ENCODE measurements at places on chromosomes 5 and 9. TPM values are rescaled to one million over a fixed set of nuclear protein-coding genes. Genes with fewer than 3 reads are reported as not detected.
A peak's percentile ranks its signal among the peaks of the same experiment; 100 is the strongest.

ADCY2 gene
- 8.4 TPM for total RNA-seq

HEMGN gene
- not detected for total RNA-seq

- no peak overlapping the region for H3K4me3 ChIP-seq
- H3K27ac ChIP-seq: no peak overlapping the region
- no peaks in the 10 kb centered on the region for H3K4me1 ChIP-seq
- H3K27me3 ChIP-seq: no peaks in the 10 kb centered on the region
- no peaks in the 10 kb centered on the region for H3K36me3 ChIP-seq
- no peak for DNase-seq
Measured at GRCh38 chr5:139243425-139243970, 45.3 kb upstream of the SIL1 start.

PRDM9 gene
- 0.56 TPM for total RNA-seq

DNA sequence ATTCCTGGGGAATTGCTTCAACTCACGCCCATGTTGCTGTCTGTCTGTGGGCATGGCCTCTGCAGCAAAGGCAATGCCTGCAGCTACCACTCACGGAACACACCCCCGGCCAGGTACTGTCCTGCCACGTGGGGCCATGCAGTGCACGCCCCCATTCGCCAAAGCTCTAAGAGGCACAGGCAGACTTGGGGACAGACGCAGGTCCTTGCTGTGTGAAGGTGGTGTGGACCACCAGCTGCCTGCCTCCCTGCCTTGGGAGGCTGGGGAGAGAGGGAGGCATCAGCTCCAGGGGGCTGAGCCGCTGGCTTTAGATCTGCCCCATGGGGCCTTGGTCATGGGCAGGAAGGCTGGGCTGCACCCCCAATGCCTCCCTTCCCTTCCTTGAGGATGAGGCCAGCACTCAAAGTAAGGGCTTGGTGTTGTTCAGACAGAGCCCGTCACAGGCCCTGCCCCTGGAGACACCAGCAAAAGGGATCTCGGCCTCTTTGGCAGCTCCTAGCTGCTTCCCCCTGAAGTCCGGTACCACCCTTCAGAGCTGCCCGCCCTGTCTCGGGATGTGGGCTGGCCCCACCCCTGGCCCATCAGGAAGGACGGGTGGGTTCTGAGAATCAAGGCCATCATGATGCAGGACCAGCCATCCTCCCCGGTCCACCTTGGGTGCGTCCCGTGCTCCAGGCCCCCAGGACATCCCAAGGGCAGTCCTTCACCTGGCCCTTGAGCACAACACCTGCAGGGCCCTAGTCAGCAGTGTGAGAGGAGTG is 2.3 kb downstream of the GRIN1 start:
- H3K27ac ChIP-seq: no peak overlapping the region
- no peaks in the 10 kb centered on the region for H3K4me1 ChIP-seq
- no peaks in the 10 kb centered on the region for H3K36me3 ChIP-seq
- H3K27me3 ChIP-seq: peaks cover 69% of the 10 kb centered on the region

TLR4 gene
- 1.7 TPM for total RNA-seq

DNA sequence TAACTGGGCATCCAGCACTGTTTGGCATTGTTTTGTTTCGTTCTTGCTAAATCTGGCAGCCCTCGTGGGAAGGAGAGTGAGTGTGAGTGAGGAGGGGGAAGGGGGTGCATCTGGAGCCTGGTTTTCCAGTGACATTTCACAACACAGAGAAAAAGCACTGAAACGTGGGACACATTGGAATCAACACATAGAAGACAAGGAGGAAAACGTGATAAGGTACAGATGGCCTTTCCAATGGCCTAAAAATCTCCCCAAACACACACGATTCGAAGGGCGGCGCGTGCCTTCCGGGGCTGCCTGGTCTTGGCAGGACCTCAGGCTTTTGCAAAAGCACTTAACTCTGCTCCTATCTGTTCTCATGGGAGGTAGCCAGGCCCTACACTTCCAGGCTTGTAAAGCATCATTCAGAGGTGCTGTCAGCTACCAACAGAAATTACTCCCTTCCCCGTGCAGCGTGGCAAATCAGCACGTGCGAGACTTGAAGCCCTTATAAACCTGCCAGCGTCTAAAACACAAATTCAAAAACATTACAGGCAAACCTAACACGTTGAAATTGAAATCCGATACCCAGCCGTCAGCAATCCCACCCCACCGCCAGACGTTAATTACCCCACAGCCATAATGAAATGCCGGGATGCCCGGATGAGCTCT is 129.4 kb downstream of the OLFM1 start:
- H3K27me3 ChIP-seq: peaks cover 24% of the 10 kb centered on the region
- no peak overlapping the region for H3K27ac ChIP-seq
- H3K4me1 ChIP-seq: peaks cover 11% of the 10 kb centered on the region
- H3K4me3 ChIP-seq: no peak overlapping the region

- no peaks in the 10 kb centered on the region for H3K27me3 ChIP-seq
- H3K27ac ChIP-seq: no peak overlapping the region
- no peak for DNase-seq
- H3K4me3 ChIP-seq: no peak overlapping the region
- no peaks in the 10 kb centered on the region for H3K36me3 ChIP-seq
Measured at GRCh38 chr9:99713838-99714306, 107.8 kb upstream of the NR4A3 start.

- H3K4me3 ChIP-seq: no peak overlapping the region
- DNase-seq: no peak
- H3K27me3 ChIP-seq: no peaks in the 10 kb centered on the region
- no peak overlapping the region for H3K27ac ChIP-seq
Measured at GRCh38 chr9:134167530-134167931, 3.2 kb upstream of the RNU6ATAC start.

SPATA31D4 gene
- not detected for total RNA-seq

GRCh38 chr5:10832987-10833386 is 72.0 kb upstream of the DAP start:
- H3K4me3 ChIP-seq: no peak overlapping the region
- H3K36me3 ChIP-seq: no peaks in the 10 kb centered on the region
- peak; percentile 39 for DNase-seq
- no peaks in the 10 kb centered on the region for H3K27me3 ChIP-seq
- peaks cover 3% of the 10 kb centered on the region for H3K4me1 ChIP-seq

DNA sequence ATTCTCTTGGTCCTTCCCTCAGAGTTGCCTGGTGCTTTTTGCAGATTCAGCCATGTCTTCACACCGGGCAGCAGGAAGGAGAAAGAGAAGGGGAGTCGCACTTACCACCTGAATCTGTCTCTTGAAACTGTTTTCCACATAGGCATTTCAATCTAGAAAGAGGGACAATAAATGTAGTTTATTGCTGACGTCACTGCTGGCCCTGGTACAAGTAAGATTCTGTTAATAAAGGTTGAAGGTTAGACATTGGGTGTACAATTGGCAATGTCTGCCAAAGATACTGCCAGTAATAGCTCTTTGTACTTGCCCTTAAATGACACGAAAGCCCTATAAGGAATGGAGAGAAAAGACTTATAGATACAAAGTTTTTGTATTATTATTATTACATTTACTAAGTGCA is 72.8 kb downstream of the MEGF10 start:
- DNase-seq: no peak
- H3K27me3 ChIP-seq: no peaks in the 10 kb centered on the region
- no peak overlapping the region for H3K27ac ChIP-seq
- no peaks in the 10 kb centered on the region for H3K36me3 ChIP-seq
- no peaks in the 10 kb centered on the region for H3K4me1 ChIP-seq

SLC6A7 gene
- 0.88 TPM for total RNA-seq

SLC46A2 gene
- not detected for total RNA-seq

DNA sequence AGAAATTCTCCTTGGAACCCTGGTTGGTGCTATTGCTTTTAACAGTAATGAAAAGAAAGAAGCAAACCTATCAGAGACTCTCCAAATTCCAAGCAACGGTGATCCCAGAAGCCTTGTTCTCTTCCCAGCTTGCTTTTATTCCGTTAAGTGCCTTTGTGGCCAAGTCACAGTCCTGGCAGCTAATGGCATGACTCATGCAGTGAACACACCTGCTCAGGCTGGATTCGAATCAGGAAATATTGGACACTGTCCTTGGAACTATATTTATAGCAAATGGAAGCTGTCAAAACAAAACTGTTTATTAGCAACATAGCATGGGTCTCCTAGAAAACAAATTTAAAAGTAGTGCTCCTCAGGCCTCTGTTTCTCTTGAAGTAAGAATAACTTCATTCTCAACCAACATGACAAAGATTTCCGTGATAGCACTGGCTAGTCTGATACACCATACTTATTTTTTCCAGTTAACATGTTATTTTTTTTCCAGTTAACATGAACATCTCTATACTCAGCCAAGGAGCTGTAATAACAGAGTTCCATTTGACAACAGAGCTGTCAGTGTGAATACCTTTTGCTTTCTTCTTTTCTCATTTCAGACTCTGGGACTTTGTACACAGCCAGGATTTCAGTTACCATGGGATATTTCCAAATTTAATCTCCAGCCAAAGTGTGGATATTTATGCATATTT is 502.4 kb downstream of the GADD45G start:
- no peaks in the 10 kb centered on the region for H3K27me3 ChIP-seq
- no peak overlapping the region for H3K27ac ChIP-seq
- no peak overlapping the region for H3K4me3 ChIP-seq
- peak; percentile 37 for DNase-seq
- H3K4me1 ChIP-seq: no peaks in the 10 kb centered on the region

- peaks cover 46% of the 10 kb centered on the region for H3K27me3 ChIP-seq
- H3K4me1 ChIP-seq: peaks cover 10% of the 10 kb centered on the region
- H3K27ac ChIP-seq: peak within 1 kb of the TSS; percentile 91
- peak; percentile 87 for DNase-seq
- H3K36me3 ChIP-seq: no peaks in the 10 kb centered on the region
Measured at GRCh38 chr5:15499528-15500324, at the start of gene FBXL7. FBXL7 (plus strand) TSS chr5:15500180.

- no peaks in the 10 kb centered on the region for H3K36me3 ChIP-seq
- DNase-seq: peak; percentile 56
- H3K4me1 ChIP-seq: peaks cover 37% of the 10 kb centered on the region
- no peaks in the 10 kb centered on the region for H3K27me3 ChIP-seq
- peak overlapping the region; percentile 85 for H3K4me3 ChIP-seq
Measured at GRCh38 chr9:134136118-134136995, 475 bp downstream of the WDR5 start.

SHOC1 gene
- 0.37 TPM for total RNA-seq

DNA sequence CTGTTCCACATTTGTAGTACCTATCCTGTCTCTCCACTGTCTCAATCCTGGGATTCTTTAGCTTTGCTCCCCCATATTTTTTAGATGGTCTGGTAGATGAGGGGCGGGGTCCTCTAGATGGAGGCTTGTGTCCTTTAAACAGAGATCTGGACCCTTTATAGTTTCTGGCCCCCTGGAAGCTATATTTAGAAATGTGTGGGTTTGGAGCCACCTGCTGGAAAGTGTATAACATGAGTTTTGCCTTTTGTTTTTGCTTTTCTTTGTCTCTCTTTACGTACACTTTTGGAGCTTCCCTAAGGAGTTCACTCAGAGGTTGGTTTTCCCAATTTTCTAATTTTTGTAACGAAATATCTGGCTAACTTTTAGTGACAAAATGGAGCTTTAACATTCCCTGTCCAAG is 110.7 kb downstream of the CFAP95 start:
- H3K36me3 ChIP-seq: no peaks in the 10 kb centered on the region
- H3K27ac ChIP-seq: no peak overlapping the region
- H3K4me1 ChIP-seq: no peaks in the 10 kb centered on the region
- peak; percentile 15 for DNase-seq
- no peak overlapping the region for H3K4me3 ChIP-seq

CCDC180 gene
- 2.3 TPM for total RNA-seq

- DNase-seq: no peak
- H3K27ac ChIP-seq: peak overlapping the region; percentile 55
- H3K4me3 ChIP-seq: no peak overlapping the region
- H3K36me3 ChIP-seq: no peaks in the 10 kb centered on the region
Measured at GRCh38 chr9:123407217-123407851, 51.3 kb downstream of the CRB2 start.

GRIA1 gene
- 0.50 TPM for total RNA-seq

GRCh38 chr9:32832346-32832745 is 49.0 kb downstream of the TMEM215 start:
- H3K4me1 ChIP-seq: no peaks in the 10 kb centered on the region
- H3K4me3 ChIP-seq: no peak overlapping the region
- no peak overlapping the region for H3K27ac ChIP-seq
- DNase-seq: no peak

DNA sequence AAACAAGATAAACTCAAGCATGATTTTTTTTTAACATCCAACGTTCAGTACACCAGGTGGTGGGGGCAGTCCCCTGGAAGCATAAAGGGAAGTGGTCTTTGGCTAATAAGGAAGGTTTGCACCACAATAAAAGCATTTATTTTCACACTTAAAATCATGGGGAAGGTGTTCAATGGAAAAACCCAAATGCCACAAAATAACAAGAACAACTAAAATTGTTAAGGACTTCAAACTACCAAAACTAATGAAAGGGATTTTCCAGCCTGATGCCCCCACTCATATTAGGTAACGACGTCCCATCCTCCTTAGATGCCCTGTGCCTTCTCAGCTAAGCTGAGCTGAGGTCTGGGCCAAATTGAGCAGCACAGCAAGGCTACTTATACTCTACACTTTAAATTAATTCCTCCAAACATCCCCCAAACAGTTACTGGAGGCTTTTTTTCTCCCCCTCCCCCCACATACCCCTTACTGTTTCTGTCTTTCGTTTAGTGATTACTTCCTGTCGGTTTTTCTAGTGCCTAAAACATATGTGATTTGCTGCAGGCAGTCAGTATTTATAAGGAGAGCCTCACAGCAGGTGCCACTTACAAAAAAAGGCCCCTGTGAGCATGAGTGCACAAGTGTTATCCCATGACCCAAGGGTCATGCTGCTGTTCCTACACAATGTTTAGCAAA is 259.7 kb upstream of the ZNF608 start:
- H3K4me3 ChIP-seq: no peak overlapping the region
- no peaks in the 10 kb centered on the region for H3K36me3 ChIP-seq
- no peak overlapping the region for H3K27ac ChIP-seq
- H3K4me1 ChIP-seq: no peaks in the 10 kb centered on the region

DNA sequence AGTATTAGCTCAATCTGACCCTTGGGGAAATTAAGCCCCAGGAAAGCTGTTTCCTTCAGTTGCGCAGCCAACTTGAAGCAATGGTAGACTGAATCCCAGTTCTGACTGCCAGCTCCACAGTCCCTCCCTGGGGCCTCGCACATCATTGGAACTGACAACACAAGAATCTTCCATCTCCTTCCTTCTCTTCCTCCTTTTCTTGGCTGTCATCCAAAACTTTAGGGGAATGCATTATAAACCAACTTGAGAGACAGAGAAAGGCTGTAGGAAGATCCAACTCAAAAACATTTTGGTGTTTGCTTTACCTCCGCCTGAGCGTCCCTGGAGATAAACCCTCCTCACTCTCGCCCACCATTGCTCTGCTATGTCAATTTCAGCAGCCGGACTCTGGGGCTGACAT is 16.6 kb downstream of the KCNIP1 start:
- H3K4me1 ChIP-seq: peaks cover 5% of the 10 kb centered on the region
- peak; percentile 23 for DNase-seq
- peak overlapping the region; percentile 53 for H3K27ac ChIP-seq
- H3K36me3 ChIP-seq: no peaks in the 10 kb centered on the region

Data from hepatocyte (in vitro differentiated cells).